ENCODE measurements at places on chromosomes 1 and 21.
A peak's percentile ranks its signal among the peaks of the same experiment; 100 is the strongest.

- peak; percentile 94 for DNase-seq
Measured at GRCh38 chr1:109090196-109091077, at the start of gene TMEM167B. TMEM167B (plus strand) TSS chr1:109090764; CDS start chr1:109090873, 109 bp downstream.

- no peak for DNase-seq
Measured at GRCh38 chr1:2439369-2439768, 27.0 kb upstream of the PEX10 start.

GRCh38 chr1:232978091-232978634 lies 27.8 kb downstream of the NTPCR start:
- no peak for DNase-seq

DNA sequence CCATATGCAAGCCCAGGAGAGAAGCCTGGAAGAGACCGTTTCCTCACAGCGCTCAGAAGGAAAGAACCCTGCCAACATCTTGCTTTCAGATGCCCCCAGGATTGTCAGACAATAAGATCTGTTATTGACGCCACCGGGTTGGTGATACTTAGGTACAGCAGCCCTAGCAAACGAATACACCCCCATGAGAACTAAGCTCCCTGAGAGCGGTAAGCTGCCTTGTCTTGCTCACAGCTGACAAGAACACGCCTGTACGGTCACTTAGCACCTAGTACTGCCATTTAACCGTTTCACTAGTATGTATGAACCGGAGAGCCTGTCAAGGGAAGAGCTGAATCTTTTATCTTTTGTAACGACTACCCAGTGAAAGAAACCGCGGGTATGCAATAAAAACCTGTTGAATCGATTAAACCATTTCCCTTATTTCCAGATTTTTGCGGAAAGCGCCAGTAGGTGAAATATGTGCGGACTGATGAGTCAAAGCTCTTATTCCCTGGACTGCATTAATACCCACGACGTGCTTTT lies 619 bp upstream of the ZBTB8B start:
- DNase-seq, result no peak

- DNase-seq, result no peak
Measured at GRCh38 chr1:228314315-228314657, 92.3 kb downstream of the TRIM11 start.

DNA sequence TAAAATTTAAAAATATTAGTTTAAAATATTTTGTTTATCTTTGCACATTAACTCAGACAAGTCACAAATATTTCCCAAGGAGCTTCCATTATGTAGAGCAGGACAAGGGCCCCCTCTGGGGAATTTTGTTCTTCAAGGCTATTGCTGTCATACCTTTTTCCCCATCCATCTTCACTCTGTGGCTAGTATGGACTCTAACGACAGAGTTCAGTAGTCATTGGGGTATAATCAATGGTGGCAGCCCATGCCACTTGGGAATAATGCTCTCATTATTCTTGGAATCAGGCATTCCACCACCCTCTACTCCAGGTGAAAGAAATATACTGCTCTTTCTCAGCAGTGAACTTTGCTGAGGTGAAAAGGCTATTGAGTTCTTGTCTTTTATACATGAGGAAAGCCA lies 38.5 kb upstream of the ERO1B start:
- DNase-seq, result no peak

DNA sequence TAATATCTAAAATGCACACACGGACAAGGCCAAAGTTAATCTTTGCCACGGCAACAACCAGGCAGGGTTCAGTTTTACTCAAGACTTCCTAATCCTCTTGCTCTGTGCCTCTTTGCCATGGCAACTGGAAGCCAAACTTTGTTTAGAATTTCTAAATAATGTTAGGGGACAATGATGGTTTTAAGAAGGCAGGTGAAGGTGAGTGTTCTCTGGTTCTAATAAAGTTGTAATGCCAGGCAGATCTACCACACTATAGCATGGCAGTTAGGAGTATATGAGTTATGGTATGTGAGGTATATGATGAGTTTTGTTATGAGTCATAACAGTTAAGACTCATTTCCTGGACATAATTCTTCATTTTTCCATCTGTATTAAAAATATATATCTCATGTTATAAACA lies 2.7 kb downstream of the PTPRC start:
- no peak for DNase-seq

- DNase-seq, result no peak
Measured at GRCh38 chr1:148373192-148373925, 109.7 kb downstream of the PPIAL4G start.

- DNase-seq, result peak; percentile 72
Measured at GRCh38 chr1:214281720-214282629, 1.0 kb downstream of the SMYD2 start.

DNA sequence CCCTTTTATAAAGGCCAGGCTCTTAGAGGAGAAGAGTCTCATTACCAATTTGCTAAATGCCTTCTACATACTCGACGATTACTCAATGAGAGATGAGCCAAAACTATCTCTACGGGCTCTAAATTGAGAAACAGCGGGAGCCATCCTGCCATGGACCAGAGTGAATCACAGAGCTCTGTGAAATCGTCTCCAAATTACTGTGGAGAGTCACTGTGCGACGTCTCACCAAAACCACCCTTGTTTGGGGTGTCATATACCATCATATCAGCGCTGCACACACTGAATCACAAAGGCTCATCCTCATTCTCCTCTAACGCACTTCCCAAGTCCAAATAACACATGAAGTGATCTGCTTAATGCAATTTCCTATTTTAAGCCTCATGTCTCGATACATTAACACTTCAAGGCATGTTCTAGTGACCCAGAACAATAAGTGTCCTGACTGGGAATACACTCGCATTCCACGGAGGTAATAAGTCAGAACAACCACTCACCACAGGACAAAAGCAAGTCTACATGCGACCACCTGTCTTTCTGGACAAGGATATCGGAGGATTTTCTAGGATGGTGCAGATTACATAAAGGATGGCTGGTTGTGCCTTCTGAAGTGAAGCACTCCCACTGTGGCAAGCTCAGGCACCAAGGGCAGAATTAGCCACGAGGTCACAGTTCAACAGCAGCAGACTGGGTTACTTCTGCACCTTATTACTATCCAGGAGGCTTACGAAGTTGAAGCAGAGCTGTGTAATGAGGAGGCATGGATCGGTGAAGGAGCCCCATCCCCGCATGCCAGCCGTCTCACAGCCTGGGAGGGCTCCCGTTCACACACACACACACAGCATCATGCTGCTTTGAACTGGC lies 44.3 kb downstream of the NID1 start:
- DNase-seq, result peak; percentile 85

GRCh38 chr1:228154670-228155571 lies 5.2 kb downstream of the GJC2 start:
- DNase-seq, result no peak

DNA sequence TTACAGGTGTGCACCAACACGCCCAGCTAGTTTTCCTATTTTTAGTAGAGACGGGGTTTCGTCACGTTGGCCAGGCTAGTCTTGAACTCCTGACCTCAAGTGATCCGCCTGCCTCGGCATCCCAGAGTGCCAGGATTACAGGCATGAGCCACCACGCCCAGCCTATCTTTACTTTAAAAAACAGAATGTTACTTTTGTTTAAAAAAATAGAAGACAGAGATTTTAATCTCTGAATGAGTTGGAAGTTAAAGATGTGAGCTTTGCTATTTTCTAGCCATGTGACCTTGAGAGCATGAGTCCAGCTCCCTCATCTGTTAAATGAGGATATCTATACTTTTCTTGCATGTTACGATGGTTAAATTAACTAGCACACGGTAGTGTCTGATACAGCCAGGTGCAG lies 3.9 kb upstream of the PUM1 start:
- DNase-seq, result no peak

DNA sequence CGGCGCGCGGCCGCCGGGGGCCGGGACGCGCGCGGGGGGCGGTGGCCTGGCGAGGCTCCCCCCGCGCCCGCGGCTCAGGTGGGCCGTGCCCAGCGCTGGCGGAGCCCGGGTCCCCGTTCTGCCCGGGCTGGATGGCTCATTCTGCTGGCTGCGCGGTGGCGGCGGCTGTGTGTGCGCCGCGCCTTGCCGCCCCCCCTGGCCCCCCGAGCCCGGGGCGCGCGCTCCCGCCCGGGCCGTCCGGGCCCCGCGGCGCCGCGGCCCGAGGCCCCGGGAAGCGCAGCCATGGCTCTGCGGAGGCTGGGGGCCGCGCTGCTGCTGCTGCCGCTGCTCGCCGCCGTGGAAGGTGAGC lies at the start of gene EPHB2:
Gene EPHB2, plus strand, starts transcription at position 139 of the 349 bp plus-strand sequence. Its CDS starts 144 bp downstream, at position 283.
- DNase-seq, result peak; percentile 57

- no peak for DNase-seq
Measured at GRCh38 chr1:41515131-41515678, 30.7 kb upstream of the EDN2 start.

- DNase-seq, result no peak
Measured at GRCh38 chr1:85172684-85173337, 28.0 kb downstream of the SYDE2 start.

DNA sequence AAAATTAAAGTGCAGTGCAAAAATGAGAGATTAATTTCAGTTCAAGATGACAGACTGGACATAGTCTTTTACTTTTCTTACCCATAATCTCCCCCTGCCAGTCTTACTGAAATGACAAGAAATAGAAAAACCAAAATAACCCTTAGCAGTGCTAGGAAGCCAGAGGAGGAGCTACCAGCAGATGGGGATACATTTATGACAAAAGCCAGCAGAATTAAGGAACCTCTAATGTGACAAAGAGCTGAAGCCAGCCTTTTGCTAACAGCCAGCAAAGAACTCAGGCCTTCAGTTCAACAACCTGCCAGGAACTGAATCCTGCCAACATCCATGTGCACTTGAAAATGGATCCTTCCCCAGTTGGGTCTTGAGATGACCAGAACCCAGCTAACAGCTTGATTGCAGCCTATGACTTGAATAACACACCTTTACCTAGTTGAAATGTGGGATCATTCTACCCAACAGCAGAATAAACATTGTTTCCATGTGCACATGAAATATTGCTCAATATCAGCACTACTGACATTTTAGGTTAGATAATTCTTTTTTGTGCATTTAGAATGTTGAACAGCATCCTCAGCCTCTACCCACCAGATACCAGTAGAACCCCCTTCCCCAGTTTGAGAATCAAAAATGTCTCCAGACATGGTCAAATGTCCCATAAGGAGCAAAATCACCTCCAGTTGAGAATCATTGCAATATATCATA lies 7.9 kb upstream of the TRAF5 start:
- no peak for DNase-seq

DNA sequence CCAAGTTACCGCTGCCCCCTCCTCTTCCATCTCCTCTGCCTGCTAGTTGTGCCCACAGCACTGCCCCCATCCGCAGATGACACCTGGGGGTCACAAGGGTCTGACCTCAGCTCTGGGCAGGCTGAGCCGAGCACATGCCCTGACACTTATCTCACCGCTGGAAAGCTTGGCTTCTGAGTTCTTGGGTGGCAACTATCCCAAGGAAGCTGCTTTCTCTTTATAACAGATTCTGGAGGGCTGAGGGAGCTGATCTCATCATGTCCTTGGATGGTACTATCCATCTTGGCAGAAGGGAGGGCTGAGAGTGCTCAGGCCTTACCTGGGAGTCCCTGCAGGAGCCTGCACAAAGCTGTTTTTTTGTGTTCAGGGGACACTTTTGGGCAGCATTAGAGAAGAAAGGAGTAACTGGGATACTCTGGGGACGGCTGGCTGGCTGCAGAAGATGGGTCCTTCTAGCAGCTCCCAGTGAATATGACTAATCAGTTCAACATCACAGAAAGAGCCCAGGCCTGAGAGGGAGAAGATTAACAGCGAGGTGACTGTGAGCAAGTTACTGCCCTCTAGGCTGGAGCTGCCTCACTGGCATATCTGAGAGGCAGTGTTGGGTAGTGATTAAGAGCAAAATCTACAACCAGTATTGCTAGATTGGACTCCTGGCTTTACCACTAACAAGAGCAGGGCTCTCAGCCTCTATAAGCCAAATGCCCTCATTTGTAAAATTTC lies 71.6 kb downstream of the PLXNA2 start:
- DNase-seq, result peak; percentile 58

- no peak for DNase-seq
Measured at GRCh38 chr1:222583079-222583478, 6.7 kb downstream of the TAF1A start.

- peak; percentile 90 for DNase-seq
Measured at GRCh38 chr1:16155537-16156410, at the start of gene EPHA2. EPHA2 (minus strand) TSS chr1:16156069; CDS start chr1:16155932, 137 bp downstream.

DNA sequence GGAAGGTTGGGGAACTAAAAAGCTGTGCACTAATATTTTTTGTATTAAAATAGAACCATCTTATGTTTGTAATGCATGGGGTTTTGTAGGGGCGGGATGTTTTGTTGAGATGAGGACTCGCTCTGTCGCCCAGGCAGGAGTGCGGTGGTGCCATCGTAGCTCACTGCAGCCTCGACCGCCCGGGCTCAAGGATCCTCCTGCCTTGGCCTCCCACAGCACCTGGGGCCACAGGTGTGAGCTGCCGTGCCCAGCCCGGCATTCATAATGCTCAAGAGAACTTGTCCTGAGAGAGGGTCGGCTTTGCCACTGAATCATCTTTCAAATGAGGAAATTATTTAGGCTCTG lies 3.0 kb upstream of the C1orf159 start:
- no peak for DNase-seq

DNA sequence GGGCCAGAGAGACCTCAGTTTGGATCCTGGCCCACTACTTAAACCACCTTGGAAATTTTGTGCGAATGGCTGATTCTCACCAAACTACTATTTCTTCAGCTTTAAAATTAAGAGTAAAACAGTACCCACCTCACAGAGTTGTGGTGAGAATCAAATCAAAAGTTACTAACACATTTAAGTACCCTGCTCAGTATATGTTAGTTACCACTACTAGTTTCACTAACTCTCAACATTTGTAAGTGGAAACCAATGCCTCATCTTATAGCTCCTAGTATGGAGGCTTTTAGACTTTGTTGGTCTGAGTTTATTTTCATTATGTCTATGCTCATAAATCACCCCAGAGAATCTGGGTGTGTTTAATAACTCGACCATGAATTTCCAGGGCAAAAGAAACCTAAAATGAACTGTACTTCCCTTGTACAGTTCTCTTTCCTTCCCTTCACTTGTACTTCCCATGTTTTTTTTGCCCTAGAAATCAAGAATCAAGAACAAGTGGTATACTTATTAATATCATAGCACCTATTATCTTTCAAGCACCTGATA lies 11.6 kb upstream of the SERBP1 start:
- no peak for DNase-seq

DNA sequence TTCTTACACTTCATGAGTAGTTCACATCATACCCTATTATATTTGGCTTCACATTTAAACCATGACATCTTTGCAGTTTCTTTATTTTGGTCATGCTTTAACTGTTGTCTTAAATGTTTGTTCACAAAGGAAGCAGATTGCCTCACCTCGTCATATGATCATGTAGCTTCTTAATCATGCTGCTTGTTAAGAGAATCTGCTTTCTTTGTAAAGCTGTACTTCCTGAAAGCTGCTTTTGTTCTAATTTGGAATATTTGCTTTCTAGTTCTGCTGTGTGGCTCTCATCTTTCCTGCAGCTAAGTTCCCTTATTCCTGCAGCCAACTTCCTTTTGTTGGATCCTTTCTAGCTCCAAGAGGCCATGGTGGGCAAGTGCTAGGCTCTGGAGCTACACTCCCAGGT lies 62.9 kb upstream of the SIM2 start:
- no peak for DNase-seq
